ENCODE measurements at places on chromosomes 13 and 19. TPM values are rescaled to one million over a fixed set of nuclear protein-coding genes. Genes with fewer than 3 reads are reported as not detected.

Gene PSMC4
- 44.8 TPM for polyA plus RNA-seq

DNA sequence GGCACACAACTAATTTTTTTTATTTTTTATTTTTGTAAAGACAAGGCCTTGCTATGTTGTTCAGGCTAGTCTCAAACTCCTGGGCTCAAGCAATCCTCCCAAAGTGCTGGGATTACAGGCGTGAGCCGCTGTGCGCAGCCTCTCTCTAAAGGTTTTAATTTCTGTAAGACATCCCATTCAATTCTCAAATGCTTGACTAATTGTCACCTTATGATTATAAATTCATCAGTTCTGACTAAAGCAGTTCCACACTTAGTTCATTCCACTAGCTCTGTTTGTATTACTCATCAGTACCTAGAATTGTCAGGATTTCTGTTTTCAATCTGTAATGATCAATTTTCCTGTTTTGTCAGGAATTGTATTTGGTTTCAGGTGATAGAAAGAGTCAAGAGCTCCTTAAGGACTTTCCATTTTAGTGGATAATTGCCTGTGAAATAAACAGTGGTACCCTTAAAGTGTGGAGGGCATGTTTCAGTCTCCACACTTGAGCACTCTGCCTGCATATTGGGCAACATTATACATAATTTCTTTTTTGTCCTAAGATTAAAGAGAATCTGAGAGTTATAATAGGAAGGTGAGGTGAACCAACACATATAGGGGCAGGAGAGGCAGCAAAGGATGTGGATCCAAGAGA is 27.6 kb downstream of the GPALPP1 start:
- no peak for DNase-seq
- no peaks in the 10 kb centered on the region for H3K4me1 ChIP-seq
- no peaks in the 10 kb centered on the region for H3K36me3 ChIP-seq
- no peak overlapping the region for H3K4me3 ChIP-seq
- H3K27me3 ChIP-seq, result no peaks in the 10 kb centered on the region

GRCh38 chr13:64643066-64643465 is 2587.1 kb downstream of the PCDH9 start:
- no peaks in the 10 kb centered on the region for H3K4me1 ChIP-seq
- no peak for DNase-seq
- no peaks in the 10 kb centered on the region for H3K36me3 ChIP-seq
- H3K27me3 ChIP-seq, result no peaks in the 10 kb centered on the region
- no peak overlapping the region for H3K4me3 ChIP-seq
- no peak overlapping the region for H3K27ac ChIP-seq

DNA sequence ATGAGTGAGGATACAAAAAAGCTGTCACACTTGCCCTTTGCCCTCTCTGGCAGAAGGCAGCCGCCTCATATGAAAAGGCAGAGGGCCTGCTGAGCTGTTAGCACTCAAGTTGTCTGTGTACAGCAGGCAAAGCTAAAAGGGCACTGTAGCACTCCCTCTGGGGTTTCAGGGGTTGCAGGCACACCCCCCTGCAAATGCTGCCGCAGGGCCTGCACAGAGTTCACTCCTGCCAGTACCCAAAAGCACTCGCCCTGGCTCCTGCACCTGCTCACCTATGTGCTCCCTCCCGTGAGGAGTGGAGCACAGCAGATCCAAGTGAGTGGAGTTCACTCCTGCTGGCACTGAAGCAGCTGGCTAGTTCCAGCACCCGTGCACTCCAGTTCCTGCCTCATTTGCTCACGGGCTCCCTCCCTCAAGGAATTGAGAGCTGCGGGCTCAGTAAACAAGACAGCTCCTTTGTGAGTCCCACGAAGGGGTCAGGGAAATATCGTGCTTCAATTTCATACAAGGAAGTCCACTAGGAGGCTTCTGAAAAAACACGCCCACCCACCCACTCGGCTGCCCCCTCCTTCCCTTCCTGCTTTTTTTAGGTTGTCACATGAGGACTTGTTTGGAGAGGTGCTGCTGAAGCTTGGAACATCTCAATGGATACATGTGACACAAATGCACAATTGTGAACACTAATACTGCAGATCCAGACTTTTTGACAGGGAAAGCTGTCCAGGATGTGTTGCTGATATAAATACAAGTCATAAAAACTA is 9.9 kb upstream of the RCBTB2 start:
- peak overlapping the region; percentile 57 for H3K27ac ChIP-seq
- H3K4me1 ChIP-seq, result peaks cover 9% of the 10 kb centered on the region
- no peaks in the 10 kb centered on the region for H3K36me3 ChIP-seq
- no peaks in the 10 kb centered on the region for H3K27me3 ChIP-seq
- no peak overlapping the region for H3K4me3 ChIP-seq
- DNase-seq, result peak; percentile 63

- H3K27ac ChIP-seq, result no peak overlapping the region
- H3K4me3 ChIP-seq, result no peak overlapping the region
- H3K27me3 ChIP-seq, result no peaks in the 10 kb centered on the region
- H3K4me1 ChIP-seq, result no peaks in the 10 kb centered on the region
- no peaks in the 10 kb centered on the region for H3K36me3 ChIP-seq
Measured at GRCh38 chr13:44019651-44020050, 139.9 kb downstream of the LACC1 start.

Gene CEBPA
- 4.3 TPM for polyA plus RNA-seq

DNA sequence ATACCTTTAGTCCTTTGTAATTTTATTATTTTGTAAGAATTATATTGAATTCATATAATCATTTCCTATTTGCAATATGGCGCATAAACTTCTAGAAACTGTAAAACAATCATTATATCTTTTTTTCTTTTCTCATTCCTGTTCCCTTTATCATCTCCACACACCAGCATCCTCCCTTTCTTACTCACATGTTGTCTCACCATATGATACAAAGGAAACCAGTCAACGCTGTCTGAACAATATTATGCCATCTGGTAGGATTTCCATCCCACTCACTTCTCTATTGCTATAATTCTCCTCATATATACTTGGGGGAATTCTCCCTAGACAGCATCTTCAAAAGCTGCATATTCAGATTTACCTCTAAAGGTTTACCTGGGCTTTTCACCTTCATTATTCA is 389.8 kb downstream of the NDFIP2 start:
- H3K27me3 ChIP-seq, result no peaks in the 10 kb centered on the region
- H3K4me3 ChIP-seq, result no peak overlapping the region
- DNase-seq, result no peak

Gene OR10H1
- not detected for polyA plus RNA-seq

DNA sequence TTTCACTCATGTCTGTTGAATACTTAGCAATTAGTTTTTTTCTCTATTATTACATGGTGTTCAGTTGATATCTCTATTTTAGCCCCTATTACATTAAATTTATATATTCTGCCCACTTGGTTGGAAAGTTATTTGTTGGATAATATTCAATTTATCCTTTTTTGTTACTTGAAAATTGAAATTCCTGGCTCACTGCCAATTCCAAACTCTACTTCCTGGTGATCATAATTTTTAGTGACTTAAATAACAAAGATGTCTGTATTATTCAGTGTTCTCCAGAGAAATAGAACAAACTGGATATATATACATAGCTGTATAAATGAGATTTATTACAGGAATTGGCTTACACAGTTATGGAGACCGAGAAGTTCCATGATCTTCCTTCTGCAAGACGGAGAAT is 93.6 kb downstream of the GPC5 start:
- no peaks in the 10 kb centered on the region for H3K27me3 ChIP-seq
- H3K27ac ChIP-seq, result no peak overlapping the region
- no peak for DNase-seq
- no peaks in the 10 kb centered on the region for H3K36me3 ChIP-seq
- H3K4me3 ChIP-seq, result no peak overlapping the region

Gene TEKTIP1
- 0.54 TPM for polyA plus RNA-seq

- no peaks in the 10 kb centered on the region for H3K4me1 ChIP-seq
- no peak overlapping the region for H3K4me3 ChIP-seq
- no peak for DNase-seq
- no peak overlapping the region for H3K27ac ChIP-seq
- H3K36me3 ChIP-seq, result no peaks in the 10 kb centered on the region
Measured at GRCh38 chr13:27650312-27650711, 28.6 kb downstream of the POLR1D start.

Gene FPR1
- polyA plus RNA-seq, result 11.0 TPM

Gene ZNF653
- 2.9 TPM for polyA plus RNA-seq

GRCh38 chr19:4877753-4878490 is 10.5 kb upstream of the PLIN3 start:
- no peaks in the 10 kb centered on the region for H3K4me1 ChIP-seq
- H3K27me3 ChIP-seq, result no peaks in the 10 kb centered on the region
- no peak overlapping the region for H3K27ac ChIP-seq
- no peaks in the 10 kb centered on the region for H3K36me3 ChIP-seq
- H3K4me3 ChIP-seq, result no peak overlapping the region

DNA sequence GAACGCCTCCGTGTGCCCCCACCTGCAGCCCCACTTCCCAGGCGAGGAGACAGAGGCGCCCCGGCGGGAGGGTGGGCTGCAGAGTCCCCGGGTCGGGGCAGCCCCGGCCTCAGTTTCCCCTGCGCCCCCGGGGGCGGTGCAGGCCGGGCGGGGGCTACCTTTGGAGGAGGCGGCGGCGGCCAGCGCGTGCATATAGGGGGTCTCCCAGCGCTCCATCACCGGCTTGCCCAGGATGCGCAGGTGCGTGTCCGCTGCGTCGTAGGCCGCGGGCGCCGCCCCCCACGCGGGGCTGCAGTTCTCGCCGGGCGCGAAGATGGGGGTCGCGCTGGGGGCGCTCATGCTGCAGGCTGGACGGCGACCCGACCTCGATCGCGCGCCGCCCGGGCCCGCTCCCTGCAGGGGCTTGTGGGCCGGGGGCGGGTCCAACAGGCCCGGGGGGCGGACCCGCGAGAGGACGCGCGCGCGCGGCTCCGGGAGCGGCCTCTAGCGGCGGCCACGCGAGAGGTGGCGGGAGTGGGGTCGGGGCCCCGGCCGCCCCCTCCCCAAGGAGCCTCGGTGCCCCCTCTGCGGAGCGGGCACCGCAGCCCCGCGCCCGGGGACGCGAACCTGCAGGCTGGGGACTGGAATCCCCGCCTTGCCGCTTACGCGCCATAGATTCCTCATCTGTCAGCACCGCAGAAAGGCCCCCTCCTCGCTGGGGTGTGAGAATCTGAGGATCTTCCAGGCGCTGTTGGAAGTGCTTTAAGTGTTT is at the start of gene GAMT:
GAMT (minus strand) TSS at position 405 of the 751 bp plus-strand sequence; CDS start at position 339, 66 bp downstream.
- H3K36me3 ChIP-seq, result no peaks in the 10 kb centered on the region
- no peak within 1 kb of the TSS for H3K27ac ChIP-seq
- peak within 1 kb of the TSS; percentile 50 for H3K4me3 ChIP-seq
- no peak for DNase-seq
- no peaks in the 10 kb centered on the region for H3K27me3 ChIP-seq
- peaks cover 16% of the 10 kb centered on the region for H3K4me1 ChIP-seq

Gene CPB2
- not detected for polyA plus RNA-seq

Gene F2RL3
- polyA plus RNA-seq, result 2.2 TPM

GRCh38 chr19:28746478-28746877 is 466.5 kb downstream of the UQCRFS1 start:
- H3K27me3 ChIP-seq, result peaks cover 2% of the 10 kb centered on the region
- H3K4me1 ChIP-seq, result no peaks in the 10 kb centered on the region
- no peak for DNase-seq
- H3K27ac ChIP-seq, result no peak overlapping the region

DNA sequence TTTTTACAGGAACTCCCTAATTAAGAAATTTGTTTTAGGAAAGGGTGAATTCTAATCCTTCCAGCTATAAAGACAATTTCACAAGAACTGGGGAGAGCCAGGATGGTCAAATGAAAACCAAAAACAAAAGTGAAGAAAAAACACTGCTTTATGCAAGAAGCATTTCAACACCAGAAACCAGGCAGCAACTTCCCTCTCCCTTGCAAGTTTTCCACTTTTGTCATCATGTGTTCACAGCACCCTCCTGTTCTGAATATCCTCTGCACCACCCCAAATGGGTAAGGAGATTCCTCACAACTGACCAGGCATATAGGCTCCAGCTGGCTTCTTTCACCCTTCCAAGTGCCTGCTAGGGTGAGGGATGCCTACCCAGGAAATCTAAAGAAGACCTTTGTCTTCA is 328.1 kb downstream of the TBC1D4 start:
- H3K4me1 ChIP-seq, result no peaks in the 10 kb centered on the region
- no peak overlapping the region for H3K4me3 ChIP-seq
- no peaks in the 10 kb centered on the region for H3K36me3 ChIP-seq
- no peak overlapping the region for H3K27ac ChIP-seq

GRCh38 chr13:60162096-60162495 is 1.6 kb downstream of the DIAPH3 start:
- H3K4me1 ChIP-seq, result peaks cover 4% of the 10 kb centered on the region
- no peak overlapping the region for H3K27ac ChIP-seq
- H3K27me3 ChIP-seq, result no peaks in the 10 kb centered on the region
- no peaks in the 10 kb centered on the region for H3K36me3 ChIP-seq
- no peak overlapping the region for H3K4me3 ChIP-seq
- no peak for DNase-seq

GRCh38 chr19:41437944-41438574 is 1.7 kb downstream of the DMAC2 start:
- H3K4me1 ChIP-seq, result no peaks in the 10 kb centered on the region
- no peak overlapping the region for H3K27ac ChIP-seq
- peak; percentile 29 for DNase-seq
- H3K36me3 ChIP-seq, result no peaks in the 10 kb centered on the region
- no peaks in the 10 kb centered on the region for H3K27me3 ChIP-seq

Gene MYO9B
- polyA plus RNA-seq, result 25.1 TPM

DNA sequence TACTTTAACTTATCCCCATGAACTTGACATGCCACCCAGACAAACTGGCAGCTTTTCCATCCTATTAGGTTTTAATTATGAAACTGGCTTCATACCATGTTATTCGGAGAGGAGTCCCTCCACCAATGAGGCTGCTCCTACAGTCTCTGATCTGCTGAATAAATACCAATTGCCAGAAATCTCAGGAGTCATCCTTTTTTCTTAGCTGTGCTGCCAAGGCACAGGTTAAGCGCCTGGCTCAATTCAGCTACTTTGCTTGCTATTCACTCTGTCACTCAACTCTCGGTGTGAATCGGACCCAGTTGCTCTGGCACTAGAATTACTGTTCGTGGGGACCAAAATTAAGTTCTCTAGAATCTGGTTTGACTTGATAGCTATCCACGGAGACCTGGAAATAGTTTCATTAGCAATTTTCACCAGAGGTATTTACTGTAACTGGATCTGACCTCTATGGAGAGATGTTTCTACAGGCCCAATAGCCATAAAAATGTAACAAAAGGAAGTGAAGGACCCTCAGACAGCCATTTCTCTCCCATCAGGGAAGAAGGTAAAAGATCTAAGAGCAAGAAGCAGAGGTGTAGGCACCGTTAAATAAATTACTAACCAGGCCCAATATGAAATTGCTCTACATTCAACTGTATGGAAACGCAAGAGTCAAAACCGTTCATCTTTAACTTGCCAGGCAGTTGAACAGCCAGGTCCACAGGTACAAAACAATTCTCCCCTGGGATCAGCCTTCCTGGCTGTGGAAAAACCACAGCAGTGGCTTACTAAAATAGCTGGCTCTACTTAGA is 5.4 kb downstream of the ZC3H4 start:
- no peak overlapping the region for H3K4me3 ChIP-seq
- H3K36me3 ChIP-seq, result no peaks in the 10 kb centered on the region
- H3K27me3 ChIP-seq, result no peaks in the 10 kb centered on the region
- H3K4me1 ChIP-seq, result peaks cover 2% of the 10 kb centered on the region

Gene STK24
- polyA plus RNA-seq, result 153 TPM

Gene OLFM2
- polyA plus RNA-seq, result 4.0 TPM

DNA sequence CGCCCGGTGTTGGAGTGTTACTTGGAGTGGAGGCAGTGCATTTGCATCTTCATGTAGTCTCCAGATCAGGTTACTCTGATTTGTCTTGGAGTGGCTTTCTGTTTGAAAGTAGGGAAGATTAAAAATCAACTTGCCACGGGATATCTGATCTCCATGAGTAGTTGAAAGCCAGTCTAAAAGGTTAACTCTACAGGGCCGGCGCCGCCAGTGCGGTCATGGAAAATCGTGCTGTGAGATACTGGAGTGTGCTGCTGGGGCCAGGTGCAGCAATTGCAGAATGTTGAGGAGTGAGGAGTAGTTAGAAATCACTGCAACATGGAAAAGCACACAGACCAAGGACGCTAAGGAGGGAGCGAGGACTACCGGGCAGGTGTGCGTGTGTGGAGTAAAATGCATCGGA is 175.0 kb downstream of the STK24 start:
- H3K27ac ChIP-seq, result no peak overlapping the region
- H3K4me1 ChIP-seq, result no peaks in the 10 kb centered on the region
- DNase-seq, result no peak
- no peak overlapping the region for H3K4me3 ChIP-seq

Gene DNAJC3
- 13.6 TPM for polyA plus RNA-seq
